Activated T-helper 2 cell treated with anti-CD3 and anti-CD28 coated beads, Interferon-gamma antibody, Interleukin-2, Interleukin-4, amounts not matched to agents 10 μg/mL and 5 μg/mL and 100 μg/mL, durations not matched to agents 14 hours and 24 hours and 36 hours (primary cell): ENCODE measurements at places on chromosomes 1 and 21. TPM values are rescaled to one million over a fixed set of nuclear protein-coding genes. Genes with fewer than 3 reads are reported as not detected.

LCK gene
- total RNA-seq: 221 and 232 TPM in 2 replicates

CLDN14 gene
- total RNA-seq: 0.39 TPM in 1 of 2 replicates, not detected in the other

RGS4 gene
- not detected in 2 replicates for total RNA-seq

RAB42 gene
- 0.34 TPM in 2 replicates for total RNA-seq

DISP3 gene
- total RNA-seq: 0.23 and 0.46 TPM in 2 replicates

HLCS gene
- 17.2 and 18.7 TPM in 2 replicates for total RNA-seq

TEDDM1 gene
- not detected in 2 replicates for total RNA-seq

RAP1GAP gene
- 0.46 TPM in 2 replicates for total RNA-seq

TMPRSS15 gene
- not detected in 2 replicates for total RNA-seq

RAB4A gene
- 25.7 and 30.7 TPM in 2 replicates for total RNA-seq

RAD54L gene
- total RNA-seq: 48.0 and 49.0 TPM in 2 replicates

NTMT2 gene
- total RNA-seq: not detected in 2 replicates

MSH4 gene
- total RNA-seq: 0.60 and 0.62 TPM in 2 replicates

RXFP4 gene
- total RNA-seq: not detected in 2 replicates

FNDC10 gene
- total RNA-seq: 10.4 and 11.8 TPM in 2 replicates

CAPN8 gene
- total RNA-seq: not detected in 2 replicates

RSPO1 gene
- total RNA-seq: not detected in 2 replicates

- no peak for DNase-seq
These were observed 20.8 kb upstream of the EFNA1 start for GRCh38 chr1:155106862-155107261.

GRCh38 chr1:25794325-25794724, 5.7 kb upstream of the SELENON start:
- DNase-seq: no peak

DNA sequence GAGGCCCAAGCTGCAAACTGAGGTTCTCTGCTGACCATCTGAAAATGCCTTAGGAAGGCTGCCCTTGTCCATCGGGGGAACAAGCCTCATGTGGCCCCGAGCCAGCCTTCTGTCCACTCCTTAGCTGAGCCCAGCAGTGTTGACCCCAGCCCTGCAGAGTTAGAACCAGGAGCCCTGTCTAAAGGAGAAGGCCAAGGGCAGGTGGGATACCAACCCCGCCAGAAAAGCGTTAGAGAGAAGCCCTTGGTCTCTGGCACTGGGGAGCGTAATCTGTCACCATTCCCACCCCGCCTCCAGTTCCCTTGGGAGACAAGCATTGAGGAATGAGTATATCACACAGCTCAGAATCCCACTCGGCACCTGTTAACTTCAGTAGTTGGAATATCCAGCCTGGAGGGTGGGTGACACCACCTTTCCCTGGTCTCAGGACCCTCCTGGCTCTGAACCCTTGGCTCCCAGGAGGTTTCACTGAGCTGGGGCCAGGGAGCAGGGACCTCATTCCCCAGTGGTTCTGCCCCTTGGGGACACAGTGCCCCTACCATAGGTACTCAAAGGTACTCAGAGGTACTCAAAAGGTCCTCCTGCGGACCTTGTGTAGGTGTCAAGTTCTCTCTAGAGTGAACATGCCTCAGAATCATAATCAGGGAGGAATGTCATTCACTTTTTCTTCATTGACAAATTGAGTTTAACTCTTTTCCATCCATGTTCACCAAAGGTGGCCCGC, 16.4 kb downstream of the ETS2 start:
- DNase-seq: no peak

DNA sequence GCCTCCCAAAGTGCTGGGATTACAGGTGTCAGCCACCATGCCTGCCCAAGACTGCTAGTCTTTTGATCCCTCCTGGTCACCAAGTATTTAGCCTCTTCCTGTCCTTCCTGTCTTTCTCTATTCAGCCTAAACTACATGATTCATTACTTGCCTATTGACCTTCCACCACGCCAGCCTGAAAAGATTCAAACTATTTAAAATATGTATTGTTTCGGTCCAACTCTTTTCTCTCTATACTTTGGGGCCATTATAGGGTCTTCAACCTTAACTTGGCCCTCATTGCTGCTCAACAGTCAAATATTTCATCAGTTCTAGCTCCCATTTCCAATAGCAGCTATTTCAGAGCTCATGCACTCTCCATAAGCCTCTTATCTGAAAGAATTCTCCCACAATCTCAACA, 153.0 kb downstream of the TNFSF18 start:
- no peak for DNase-seq

DNA sequence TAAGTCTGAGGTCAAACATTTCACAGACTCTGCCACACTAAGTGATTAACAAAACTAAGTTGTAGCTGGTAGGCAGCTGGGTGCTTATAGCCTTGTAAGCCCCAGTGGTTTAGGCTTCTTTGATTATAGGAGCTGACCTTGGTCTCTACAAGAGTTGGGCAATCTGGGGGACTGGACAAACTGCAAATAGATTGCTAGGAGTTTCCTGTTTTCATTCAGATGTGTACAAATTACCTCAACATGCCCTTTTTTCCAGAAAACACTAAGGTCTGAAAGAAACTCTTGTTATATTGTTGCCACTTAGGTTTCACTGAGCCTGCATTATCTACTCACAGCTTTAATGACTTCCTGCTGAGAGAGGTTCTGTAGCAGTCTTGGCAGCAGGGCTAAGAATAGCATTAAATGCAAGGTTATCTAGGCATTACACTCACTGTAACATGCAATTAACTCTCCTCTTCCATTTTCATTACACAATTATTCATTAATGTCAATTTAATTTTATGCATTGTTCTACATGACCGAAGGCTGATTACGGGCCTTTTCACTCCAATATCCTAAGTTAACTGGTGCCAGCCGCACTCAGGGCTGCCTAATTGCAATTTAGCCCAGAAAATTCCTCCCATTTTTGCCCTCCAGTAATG, 314.0 kb downstream of the LMO4 start:
- DNase-seq: no peak

DNA sequence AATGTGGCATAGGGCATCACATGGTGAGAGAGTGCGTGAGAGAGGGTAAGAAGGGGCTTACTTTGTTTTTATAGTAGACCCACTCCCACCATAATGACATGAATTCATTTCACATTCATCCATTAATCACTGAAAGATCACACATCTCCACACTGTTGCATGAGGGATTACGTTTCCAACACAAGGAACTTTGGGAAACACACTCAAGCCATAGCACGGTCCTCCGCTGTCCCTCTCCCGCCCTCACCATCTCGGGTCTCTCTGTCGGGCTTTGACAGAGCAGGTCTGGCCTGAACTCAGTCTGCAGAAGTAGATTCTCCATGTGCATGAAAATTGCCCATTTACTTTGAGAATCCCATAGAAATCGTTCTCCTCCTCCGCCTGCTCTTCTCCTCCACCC, 312.2 kb downstream of the MATN1 start:
- no peak for DNase-seq

DNA sequence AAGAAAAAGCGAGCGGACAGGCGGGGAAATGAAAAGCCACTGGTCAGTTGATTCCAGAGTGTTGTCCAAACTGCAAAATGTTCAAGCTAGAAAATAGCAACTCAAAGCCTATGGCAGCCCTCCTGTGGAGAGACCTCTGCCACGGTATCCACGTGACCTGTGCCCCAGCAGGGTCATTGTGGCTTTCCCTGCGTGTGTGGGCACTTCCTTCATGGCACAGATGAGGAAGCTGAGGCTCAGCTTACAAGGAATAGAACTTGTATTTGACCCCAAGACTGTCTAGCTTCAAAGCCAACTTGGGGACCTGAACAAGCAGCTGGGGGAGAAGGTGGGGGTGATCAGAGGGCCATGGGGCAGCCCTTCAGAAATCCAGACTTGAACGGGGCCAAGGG, 15.6 kb upstream of the PLEKHG5 start:
- DNase-seq: no peak

GRCh38 chr1:96722161-96722922, 758 bp downstream of the PTBP2 start:
- DNase-seq: no peak

GRCh38 chr1:191674626-191675179, 483.6 kb upstream of the RGS18 start:
- no peak for DNase-seq

DNA sequence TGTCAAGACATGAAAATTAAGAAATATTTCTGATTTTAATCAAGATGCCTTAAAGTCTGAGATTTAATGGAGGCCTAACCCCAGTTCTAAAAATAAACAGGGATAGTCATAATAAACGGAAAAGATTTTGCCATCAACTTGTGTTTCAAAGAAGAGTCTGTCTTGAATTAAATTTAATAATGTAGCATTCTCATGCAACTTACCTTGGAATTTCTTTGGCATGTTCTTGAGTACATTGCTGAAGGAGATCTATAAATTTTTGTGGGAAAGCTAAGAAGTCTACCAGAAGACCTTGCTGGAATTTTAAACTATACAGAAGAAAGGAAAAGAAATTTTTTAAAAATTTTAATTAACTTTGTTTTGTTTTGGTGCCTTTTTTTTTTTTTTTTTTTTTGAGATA, 10.6 kb downstream of the SASS6 start:
- DNase-seq: no peak

GRCh38 chr1:184986250-184986649, 11.9 kb upstream of the NIBAN1 start:
- DNase-seq: no peak

GRCh38 chr1:221025956-221026355, 146.7 kb downstream of the HLX start:
- no peak for DNase-seq

- DNase-seq: no peak
These were observed 5.8 kb upstream of the TGFB2 start for GRCh38 chr1:218339267-218339831.

GRCh38 chr1:40030528-40031135, 9.9 kb upstream of the CAP1 start:
- DNase-seq: no peak

DNA sequence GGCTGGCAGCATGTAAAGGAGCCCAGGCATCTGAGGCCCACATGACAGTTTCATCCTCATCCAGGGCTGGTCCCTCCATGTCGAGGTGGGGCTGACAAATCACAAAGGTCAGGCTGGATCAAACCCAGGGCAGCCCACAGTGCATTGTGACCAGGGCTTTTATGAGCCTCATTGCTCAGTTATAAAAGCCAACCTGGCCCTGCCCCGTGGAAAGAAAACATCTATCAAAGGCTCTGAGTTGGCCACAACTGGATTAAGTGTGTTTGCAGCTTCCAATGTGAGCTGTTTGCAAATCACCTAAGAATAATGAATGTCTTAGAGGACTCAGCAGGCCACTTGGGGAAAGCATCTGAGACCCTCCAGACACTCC, 45.4 kb downstream of the GRHL3 start:
- DNase-seq: no peak

GRCh38 chr21:31176080-31176551, 137.8 kb upstream of the KRTAP19-8 start:
- no peak for DNase-seq

- no peak for DNase-seq
These were observed 12.9 kb downstream of the MIER1 start for GRCh38 chr1:66937529-66938234.

GRCh38 chr21:31450980-31451379, 106.9 kb upstream of the TIAM1 start:
- no peak for DNase-seq

GRCh38 chr1:235725434-235725833, 75.8 kb upstream of the GNG4 start:
- no peak for DNase-seq

DNA sequence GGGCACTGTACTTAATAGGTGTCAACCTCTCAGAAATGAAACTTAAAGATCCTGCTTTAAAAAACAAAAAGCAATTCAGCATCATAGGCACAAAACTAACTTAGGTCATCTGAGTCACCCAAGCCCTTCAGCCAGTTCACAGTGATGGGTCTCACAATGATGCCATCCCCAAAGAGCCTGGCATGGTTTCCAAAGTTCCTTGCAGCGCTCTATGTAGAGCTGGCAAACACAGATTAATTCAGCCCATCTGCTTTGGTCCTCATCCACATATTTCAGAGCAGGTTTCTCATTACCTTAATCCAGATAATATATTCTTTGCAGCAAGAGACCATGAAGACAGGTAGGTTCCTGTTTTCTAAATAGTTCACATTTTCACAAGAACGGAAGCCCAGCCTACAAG, 14.6 kb upstream of the PLA2G2C start:
- DNase-seq: no peak

DNA sequence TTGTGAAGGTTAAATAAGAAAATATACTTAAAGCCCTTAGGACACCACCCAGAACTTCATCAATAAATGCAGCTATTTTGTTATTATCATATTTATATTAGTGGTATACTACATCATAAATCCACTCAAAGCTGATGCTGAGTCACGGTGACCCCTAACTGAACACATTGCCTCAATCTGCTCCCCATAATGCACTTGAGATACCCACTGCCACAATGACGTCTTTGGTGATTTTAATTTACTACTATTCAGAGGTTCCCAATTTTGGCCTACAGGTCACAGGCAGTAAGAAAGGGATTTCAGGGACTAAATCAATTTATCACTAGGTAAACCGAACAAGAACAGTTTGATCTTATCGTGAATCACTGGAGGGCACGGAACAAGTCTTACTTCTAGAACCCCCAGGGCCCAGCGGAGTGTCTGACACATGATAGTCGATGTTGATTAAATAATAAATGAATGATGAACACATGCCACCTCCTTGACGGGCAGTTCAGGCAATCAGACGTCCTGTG, 493 bp upstream of the CHD1L start:
- no peak for DNase-seq

GRCh38 chr1:207026104-207026534, 6.4 kb downstream of the C1orf116 start:
- DNase-seq: no peak

DNA sequence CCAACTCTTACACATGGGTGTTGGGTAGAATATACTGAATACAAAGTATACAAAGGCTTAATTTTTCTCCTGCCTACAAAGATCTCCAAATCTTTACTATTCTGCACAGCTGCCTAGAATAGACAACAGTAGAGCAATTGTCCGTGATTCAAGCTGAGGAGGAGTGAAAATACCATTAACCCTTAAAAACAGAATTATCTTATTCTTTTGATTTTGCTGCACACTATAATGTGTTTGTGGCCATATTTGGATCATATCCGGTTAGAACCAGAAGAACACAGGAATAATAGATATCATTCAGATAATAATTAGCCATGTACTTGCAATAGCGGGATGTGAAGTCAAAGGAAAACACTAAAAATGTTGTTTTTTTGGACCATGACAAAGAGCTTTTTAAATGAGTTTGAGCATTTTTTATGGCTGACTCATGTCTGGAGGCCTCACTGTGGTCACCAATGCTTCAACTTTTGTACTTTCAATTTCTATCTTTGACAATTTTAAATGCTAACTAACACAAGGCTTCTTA, 197.6 kb upstream of the FOXD3 start:
- no peak for DNase-seq

- no peak for DNase-seq
These were observed 22.6 kb downstream of the OR2G3 start for GRCh38 chr1:247627951-247628350.

- peak; percentile 60 for DNase-seq
These were observed 36.0 kb downstream of the NUAK2 start for GRCh38 chr1:205285381-205286101.

GRCh38 chr1:202938287-202938925, 11.4 kb upstream of the KLHL12 start:
- no peak for DNase-seq
